ENCODE measurements at places on chromosomes 1 and 21.
A peak's percentile ranks its signal among the peaks of the same experiment; 100 is the strongest.

DNA sequence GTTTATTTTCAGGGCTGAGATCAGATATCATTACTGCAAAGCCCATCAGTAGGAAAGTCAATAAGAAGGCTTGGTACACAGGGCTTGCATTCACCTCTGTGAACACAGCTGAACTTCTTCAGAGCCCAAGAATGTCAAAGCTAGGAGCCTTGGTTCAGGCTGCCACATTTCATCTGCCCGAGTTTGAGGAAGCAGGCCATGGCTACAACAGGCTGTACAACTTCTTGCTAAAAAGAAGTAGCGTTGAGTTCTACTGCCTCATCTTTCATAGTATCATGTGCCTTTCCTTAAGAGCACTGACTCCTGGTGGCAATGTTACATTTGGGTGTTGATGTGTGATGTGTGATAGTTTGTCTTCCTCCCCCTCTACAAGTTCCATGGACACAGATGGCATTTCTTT lies 10.1 kb downstream of the C1orf162 start:
- no peak for DNase-seq

DNA sequence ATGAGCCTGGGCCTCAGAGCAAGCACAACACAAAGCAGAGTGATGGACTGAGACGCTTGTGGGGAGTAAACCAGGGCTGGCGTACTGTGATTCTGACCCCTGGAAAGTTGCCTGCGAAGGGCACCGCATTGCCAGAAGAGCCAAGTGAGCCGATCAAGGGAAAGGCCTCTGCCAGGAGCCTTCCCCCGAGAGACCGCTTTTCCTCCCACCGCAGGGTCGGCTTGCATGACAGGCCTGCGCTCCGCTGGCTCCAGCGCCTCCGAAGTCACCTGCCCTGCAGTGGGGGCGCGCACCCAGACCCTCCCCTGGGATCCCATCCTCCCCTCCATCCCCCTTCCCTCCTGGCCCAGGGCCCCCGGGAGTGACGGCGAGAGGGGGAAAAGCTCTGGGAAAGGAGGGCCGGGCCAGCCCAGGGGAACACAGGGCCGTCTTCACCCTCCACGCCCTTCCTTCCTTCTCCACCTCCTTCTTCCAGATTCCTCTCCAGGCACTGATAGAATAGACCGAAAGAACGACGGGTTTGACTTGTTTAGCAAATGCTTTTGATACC lies 165.0 kb downstream of the TRIM33 start:
- no peak for DNase-seq

DNA sequence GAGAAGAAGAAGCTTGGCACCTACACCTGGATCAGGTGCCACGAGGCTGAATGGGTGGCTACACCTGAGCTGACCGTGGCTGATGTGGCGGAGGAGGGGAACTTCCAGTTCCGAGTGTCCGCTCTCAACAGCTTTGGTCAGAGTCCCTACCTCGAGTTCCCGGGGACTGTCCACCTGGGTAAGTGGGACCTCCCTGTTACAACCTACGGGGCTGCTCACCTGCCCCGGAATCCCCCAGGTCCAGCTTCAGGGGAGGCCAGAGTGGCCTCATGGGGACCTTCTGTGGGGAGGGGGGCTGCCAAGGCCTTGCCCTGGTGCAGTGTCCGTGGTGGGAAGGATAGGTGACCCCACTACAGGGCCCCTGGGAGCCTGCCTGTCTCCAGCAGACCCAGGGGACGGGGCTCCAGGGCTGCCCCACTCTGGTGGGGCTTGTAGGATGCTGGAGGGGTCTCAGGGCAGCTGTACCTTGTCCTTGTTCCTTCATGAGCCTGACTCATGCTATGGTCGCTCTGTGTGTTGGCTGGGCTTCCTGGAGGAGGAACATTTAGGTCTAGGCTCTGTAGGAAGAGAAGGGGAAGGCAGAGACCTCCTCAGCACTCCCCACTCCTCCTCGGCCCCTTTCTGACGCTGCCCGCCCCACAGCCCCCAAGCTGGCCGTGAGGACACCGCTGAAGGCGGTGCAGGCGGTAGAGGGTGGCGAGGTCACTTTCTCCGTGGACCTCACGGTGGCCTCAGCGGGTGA lies 7.2 kb downstream of the OBSCN start:
- DNase-seq = no peak

DNA sequence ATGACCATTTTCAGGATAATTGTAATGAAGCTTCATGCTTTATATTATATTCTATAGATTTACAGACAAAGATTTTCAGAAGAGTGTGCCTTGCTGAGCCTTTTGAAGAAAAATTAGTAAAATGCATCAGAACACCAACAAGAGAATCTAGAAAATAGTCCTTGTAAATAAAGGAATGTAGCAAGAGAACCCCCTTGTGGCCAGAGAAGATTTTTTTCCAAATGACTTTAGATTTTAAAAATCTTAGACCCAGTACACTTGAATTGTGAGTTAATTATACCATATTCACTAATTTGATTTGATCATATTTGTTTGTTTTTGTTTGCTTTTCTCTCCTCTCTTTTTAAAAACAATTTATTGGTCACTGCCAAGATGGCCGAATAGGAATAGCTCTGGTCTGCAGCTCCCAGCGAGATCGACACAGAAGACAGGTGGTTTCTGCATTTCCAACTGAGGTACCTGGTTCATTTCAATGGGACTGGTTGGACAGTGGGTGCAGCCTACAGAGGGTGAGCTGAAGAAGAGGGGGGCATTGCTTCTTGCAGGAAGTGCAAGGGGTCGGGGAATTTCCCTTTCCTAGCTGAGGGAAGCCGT lies 12.8 kb upstream of the IFI44L start:
- DNase-seq = peak; percentile 63

- no peak for DNase-seq
Measured at GRCh38 chr1:207858806-207859205, 52.1 kb downstream of the CD34 start.

GRCh38 chr1:72662918-72663317 lies 380.6 kb upstream of the NEGR1 start:
- DNase-seq = no peak

GRCh38 chr1:37901893-37902225 lies 42.5 kb upstream of the MTF1 start:
- no peak for DNase-seq

GRCh38 chr1:35931446-35932157 lies 697 bp downstream of the AGO3 start:
- peak; percentile 15 for DNase-seq

GRCh38 chr1:21307663-21308305 lies 17.5 kb upstream of the ECE1 start:
- DNase-seq = no peak

DNA sequence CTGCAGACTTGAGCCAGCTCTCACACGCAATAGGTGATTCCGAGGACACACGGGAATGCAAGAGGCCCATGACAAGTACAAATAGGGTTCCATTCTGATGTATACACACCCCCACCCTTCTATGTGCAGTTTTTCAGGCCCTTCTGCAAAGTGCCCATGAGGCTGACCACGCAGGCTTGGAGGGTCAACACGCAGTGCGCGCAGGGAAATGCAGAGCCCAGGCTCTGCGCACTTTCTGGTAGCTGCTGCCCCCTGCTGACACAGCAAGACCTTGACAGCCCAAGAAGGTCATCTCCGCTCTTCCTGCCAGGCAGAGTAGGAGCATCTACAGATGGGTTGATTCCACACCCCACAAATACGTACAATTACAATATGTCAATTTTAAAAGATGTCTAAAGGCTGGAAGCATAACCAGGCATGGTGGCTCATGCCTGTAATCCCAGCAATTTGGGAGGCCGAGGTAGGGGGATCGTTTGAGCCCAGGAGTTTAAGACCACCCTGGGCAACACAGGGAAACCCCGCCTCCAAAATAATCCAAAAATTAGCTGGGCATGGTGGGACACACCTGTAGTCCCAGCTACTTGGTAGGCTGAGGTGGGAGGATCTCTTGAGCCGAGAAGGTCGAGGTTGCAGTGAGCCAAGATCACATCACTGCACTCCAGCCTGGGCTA lies 18.5 kb downstream of the SH3BP5L start:
- peak; percentile 26 for DNase-seq

GRCh38 chr1:163395790-163396189 lies 74.0 kb downstream of the NUF2 start:
- peak; percentile 66 for DNase-seq

- DNase-seq = no peak
Measured at GRCh38 chr1:186806477-186806876, 22.3 kb upstream of the PLA2G4A start.

GRCh38 chr1:158331481-158332150 lies at the start of gene CD1B:
Gene CD1B, minus strand, starts transcription at chr1:158331531. Its CDS starts 108 bp downstream, at chr1:158331423.
- DNase-seq = no peak

Measured in spinal cord (tissue), 10 donors.